ENCODE measurements at places on chromosomes 4 and X. TPM values are rescaled to one million over a fixed set of nuclear protein-coding genes. Genes with fewer than 3 reads are reported as not detected.

DNA sequence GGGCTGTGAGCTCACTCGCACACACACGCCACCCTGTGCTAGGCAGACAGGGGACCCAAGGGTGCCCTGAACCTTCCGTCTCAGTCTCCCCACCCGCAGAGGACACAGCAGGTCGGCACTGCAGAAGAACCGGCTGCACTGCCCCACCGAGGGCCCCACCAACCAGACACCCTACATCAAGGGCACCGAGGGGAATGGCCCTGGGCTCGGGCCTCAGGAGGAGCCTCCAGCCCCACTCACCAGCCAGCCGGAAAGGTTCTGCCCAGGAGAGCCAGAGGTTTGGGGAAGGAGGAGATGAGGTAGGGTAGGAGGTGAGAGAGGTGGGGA is 45.9 kb downstream of the FAM53A start:
- no peaks in the 10 kb centered on the region for H3K36me3 ChIP-seq
- H3K4me3 ChIP-seq, result no peak overlapping the region
- H3K27ac ChIP-seq, result no peak overlapping the region
- H3K4me1 ChIP-seq, result no peaks in the 10 kb centered on the region
- DNase-seq, result no peak
- H3K27me3 ChIP-seq, result peaks cover 2% of the 10 kb centered on the region

DNA sequence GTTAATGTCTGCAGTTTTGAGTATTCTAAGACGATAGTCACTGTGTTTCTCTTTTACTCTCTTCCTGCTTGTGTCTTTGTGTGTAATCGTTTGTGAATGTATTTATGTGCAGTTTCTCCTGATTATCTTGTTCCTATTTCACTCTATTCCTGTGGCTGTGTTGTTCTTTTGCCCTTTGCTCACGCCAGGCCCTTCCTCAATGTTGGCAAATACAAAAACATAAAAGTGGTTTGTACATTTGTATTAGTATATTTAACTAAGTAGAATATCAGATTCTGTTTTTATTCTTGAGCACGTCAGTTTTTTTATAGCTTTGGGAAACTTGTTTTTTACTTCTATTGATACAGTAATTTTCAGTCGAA is 107.6 kb upstream of the BMPR1B start:
- H3K4me3 ChIP-seq, result no peak overlapping the region
- no peaks in the 10 kb centered on the region for H3K36me3 ChIP-seq

GRCh38 chr4:1446502-1447386 is 40.5 kb upstream of the NKX1-1 start:
- no peak overlapping the region for H3K4me3 ChIP-seq
- H3K36me3 ChIP-seq, result no peaks in the 10 kb centered on the region
- no peak overlapping the region for H3K27ac ChIP-seq
- no peaks in the 10 kb centered on the region for H3K4me1 ChIP-seq
- no peak for DNase-seq
- H3K27me3 ChIP-seq, result no peaks in the 10 kb centered on the region

DNA sequence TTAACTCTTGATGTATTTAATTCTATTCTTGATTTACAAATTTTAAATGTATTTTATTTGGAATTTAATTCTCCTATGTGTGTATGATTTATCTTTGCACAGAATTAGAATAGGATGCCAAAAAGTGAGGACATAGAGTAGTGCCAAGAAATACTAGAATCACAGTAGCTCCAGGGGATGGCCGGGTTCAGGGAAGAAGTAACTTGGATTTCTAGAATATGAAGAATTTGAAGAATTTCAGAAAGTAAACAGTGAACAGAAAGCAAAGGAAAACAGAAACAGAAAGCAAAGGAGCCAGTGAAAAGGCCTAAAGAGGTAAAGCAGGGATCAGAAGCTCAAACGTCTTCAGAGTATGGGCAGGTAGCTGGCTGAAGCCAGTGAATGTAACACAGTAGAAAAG is 1187.6 kb downstream of the RPA4 start:
- no peak for DNase-seq
- H3K27me3 ChIP-seq, result no peaks in the 10 kb centered on the region
- H3K36me3 ChIP-seq, result no peaks in the 10 kb centered on the region
- H3K27ac ChIP-seq, result no peak overlapping the region
- no peak overlapping the region for H3K4me3 ChIP-seq

GRCh38 chrX:51899741-51900140 is 6.3 kb downstream of the MAGED1 start:
- no peaks in the 10 kb centered on the region for H3K27me3 ChIP-seq
- peaks cover 17% of the 10 kb centered on the region for H3K4me1 ChIP-seq
- H3K27ac ChIP-seq, result no peak overlapping the region

GRCh38 chrX:153590961-153591956 is 7.7 kb downstream of the CCNQ start:
- no peaks in the 10 kb centered on the region for H3K27me3 ChIP-seq
- peaks cover 3% of the 10 kb centered on the region for H3K4me1 ChIP-seq
- H3K27ac ChIP-seq, result no peak overlapping the region

GRCh38 chrX:149199734-149200133 is 305.4 kb downstream of the IDS start:
- H3K4me1 ChIP-seq, result no peaks in the 10 kb centered on the region
- peaks cover 2% of the 10 kb centered on the region for H3K27me3 ChIP-seq
- H3K36me3 ChIP-seq, result no peaks in the 10 kb centered on the region
- no peak for DNase-seq

GRCh38 chr4:173169178-173169427 is 492 bp downstream of the GALNT7 start:
- H3K4me3 ChIP-seq, result no peak overlapping the region
- no peak overlapping the region for H3K27ac ChIP-seq
- peaks cover 9% of the 10 kb centered on the region for H3K36me3 ChIP-seq
- H3K4me1 ChIP-seq, result peaks cover 54% of the 10 kb centered on the region
- H3K27me3 ChIP-seq, result no peaks in the 10 kb centered on the region
- DNase-seq, result no peak

DNA sequence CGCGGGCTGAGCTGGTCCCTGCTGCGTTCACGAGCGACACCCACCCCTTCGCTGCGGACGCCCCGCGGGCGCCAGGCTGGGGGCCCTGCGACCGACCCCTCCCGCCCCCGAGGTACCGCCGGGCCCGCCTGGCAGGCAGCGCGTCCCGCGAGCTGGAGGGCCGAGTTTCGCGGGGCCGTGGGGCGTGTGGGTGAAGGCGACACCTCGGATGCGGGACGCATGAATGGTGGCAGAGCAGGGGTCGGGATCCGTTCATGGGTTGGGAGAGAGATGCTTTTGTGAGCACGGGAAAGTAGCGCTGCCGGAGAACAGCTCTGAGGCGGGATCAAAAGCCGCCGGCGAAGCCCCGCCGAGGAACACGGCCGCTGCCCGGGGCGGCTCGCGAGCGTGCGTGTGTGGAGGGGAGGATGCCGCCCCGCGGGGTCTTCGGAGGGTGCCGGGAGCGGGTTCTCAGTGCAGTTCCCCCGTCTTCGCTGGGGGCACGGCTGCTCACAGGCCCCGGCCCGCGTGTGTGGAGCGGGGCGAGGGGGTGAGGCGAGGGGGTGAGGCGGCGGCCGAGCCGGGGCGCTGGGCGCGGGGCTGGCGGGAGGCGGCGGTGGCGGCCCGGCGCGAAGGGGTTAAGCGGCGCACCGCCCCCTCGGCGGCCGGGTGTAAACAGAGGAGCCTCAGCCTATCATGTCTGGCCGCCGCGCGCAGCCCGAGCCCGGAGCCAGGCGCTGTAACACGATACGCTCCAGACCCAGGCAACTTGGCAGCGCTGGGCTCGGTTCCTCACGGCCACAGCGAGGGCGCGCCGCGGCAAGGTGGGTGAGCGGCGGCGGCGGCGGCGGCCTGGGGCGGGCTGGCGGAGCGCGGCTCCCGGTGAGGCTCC is 205.3 kb downstream of the TENM3 start:
- peak; percentile 24 for DNase-seq
- peaks cover 14% of the 10 kb centered on the region for H3K4me1 ChIP-seq

- peaks cover 4% of the 10 kb centered on the region for H3K36me3 ChIP-seq
- peaks cover 10% of the 10 kb centered on the region for H3K4me1 ChIP-seq
- H3K27ac ChIP-seq, result no peak overlapping the region
- DNase-seq, result peak; percentile 25
These were observed 7.8 kb upstream of the CLOCK start for GRCh38 chr4:55554453-55555030.

- H3K27me3 ChIP-seq, result no peaks in the 10 kb centered on the region
- no peak overlapping the region for H3K4me3 ChIP-seq
- DNase-seq, result no peak
These were observed 64.1 kb downstream of the ALPK1 start for GRCh38 chr4:112361181-112361791.

DNA sequence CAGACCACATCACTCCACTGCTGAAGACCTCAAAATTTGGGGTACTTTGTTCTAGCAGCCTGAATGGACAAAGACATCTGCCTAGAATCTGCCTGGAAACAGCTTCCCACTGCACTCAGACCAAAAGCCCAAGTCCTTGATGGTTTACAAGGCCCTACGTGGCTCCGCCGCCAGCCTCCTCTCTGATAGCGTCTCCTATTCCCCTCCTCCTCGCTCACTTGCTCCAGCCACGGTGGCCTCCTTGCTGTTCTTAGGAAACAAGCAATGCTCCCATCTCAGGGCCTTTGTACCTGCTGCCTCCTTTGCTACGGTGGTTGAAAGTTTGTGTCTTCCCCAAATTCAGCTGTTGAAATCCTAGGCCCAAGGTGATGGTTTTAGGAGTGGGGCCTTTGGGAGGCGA is 34.7 kb upstream of the SORCS2 start:
- no peak overlapping the region for H3K4me3 ChIP-seq
- no peaks in the 10 kb centered on the region for H3K36me3 ChIP-seq
- H3K27ac ChIP-seq, result no peak overlapping the region
- no peaks in the 10 kb centered on the region for H3K4me1 ChIP-seq

DNA sequence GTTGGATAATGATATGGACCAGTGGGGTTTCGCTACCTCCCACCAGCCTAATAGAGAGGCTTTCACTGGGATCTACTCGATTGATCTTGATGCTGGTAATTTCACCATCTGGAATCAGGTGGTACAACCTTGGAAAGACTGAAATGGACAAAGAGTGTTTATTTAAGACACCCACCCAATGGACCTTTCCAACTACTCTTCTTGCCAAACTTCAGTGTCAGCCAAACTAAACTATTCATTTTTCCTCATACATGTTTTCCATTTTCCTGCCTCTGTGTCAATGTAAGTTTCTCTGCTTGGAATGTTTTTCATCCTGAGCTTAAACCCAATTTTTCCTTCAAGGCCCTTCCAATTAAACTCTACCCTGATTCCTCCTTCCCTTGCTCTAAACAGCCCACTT is 92.6 kb downstream of the LNX1 start:
- H3K4me3 ChIP-seq, result no peak overlapping the region
- H3K27ac ChIP-seq, result no peak overlapping the region
- H3K4me1 ChIP-seq, result no peaks in the 10 kb centered on the region

- no peaks in the 10 kb centered on the region for H3K36me3 ChIP-seq
- peak; percentile 37 for DNase-seq
- peaks cover 1% of the 10 kb centered on the region for H3K27me3 ChIP-seq
- no peak overlapping the region for H3K27ac ChIP-seq
These were observed 146.4 kb downstream of the GPC3 start for GRCh38 chrX:133838761-133839676.

GRCh38 chr4:184370711-184371389 is 103.5 kb downstream of the IRF2 start:
- no peak for DNase-seq
- H3K36me3 ChIP-seq, result peaks cover 2% of the 10 kb centered on the region
- no peaks in the 10 kb centered on the region for H3K27me3 ChIP-seq
- H3K4me1 ChIP-seq, result peaks cover 16% of the 10 kb centered on the region

DNA sequence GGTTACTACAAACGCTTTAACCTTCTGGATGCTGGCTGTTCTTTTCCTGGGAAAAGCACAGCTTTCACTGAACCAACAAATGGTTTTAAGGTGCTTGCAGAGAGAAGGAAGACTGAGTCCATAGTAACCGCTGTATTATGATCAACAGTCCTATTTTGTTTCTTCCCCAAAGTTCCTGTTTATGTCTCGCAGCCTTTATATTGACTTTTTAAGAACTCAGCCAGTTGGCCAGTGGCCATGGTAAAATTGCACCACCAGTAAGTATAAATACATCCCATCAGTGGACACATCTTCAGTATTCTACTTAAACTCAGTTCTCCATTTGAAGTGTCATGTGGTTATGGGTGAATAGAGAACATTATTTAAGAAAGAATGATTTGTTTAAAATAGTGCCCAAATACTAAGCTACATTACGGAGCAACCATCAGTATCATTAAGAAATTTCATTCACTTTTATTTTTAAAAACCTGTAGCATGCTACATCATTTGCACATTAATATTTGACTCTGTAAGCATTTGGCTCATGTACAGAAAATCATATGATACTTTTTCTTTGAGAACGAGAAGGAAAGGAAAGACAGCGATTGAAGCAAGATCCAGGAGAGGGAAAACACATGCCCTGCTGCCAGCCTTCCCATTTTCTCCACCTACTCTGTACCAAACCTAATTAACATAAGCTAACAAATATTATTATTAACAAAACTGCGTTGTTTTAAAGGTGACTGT is 287.0 kb downstream of the ARHGAP24 start:
- no peak for DNase-seq
- H3K4me1 ChIP-seq, result no peaks in the 10 kb centered on the region
- H3K27me3 ChIP-seq, result no peaks in the 10 kb centered on the region
- H3K4me3 ChIP-seq, result no peak overlapping the region

DNA sequence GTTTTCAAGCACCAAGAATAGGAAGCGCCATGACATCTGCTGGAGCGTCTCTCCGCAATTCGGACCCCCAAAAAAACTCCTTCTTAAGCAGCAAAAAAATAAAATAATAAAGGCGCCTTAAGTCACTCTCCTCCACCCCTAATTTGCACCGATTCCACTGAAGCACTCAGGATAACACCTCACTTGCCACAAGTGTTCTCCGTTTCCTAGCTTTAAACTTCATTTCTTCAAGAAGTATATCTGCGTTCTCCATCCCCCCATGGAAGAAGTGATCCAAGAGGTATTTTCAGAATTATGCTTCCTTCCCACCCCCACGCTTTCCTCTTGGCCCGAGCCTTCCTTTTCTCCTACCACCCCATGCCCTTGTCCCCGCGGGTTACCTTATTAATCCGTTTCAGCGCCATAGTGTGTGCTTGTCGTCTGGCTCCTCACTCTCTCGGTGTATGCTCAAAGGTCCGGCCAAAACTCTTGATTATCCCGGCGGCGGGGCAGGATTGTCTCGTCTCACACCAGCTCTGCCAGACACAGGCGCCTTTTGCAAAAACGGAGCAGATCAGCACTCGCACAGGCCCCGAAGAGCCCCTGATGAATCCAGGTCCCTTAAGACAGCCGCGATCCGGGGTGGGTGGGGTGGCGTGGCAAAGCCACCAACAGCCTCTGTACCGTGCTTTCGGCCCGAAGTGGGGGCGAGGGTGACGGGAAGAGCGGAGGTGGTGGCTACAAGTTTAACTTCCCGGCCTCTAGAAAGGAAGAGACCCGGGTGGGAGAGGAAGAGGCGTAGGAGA is 1.1 kb downstream of the UBE2D3 start:
- no peak overlapping the region for H3K27ac ChIP-seq
- H3K36me3 ChIP-seq, result peaks cover 26% of the 10 kb centered on the region
- DNase-seq, result no peak
- H3K4me3 ChIP-seq, result no peak overlapping the region
- no peaks in the 10 kb centered on the region for H3K27me3 ChIP-seq

GRCh38 chrX:149213264-149213663 is 291.8 kb downstream of the IDS start:
- H3K4me1 ChIP-seq, result no peaks in the 10 kb centered on the region
- no peak for DNase-seq
- H3K27ac ChIP-seq, result no peak overlapping the region
- H3K27me3 ChIP-seq, result no peaks in the 10 kb centered on the region

- no peaks in the 10 kb centered on the region for H3K4me1 ChIP-seq
- H3K4me3 ChIP-seq, result no peak overlapping the region
- H3K27ac ChIP-seq, result no peak overlapping the region
These were observed 38.8 kb downstream of the REELD1 start for GRCh38 chr4:146252969-146253611.

The GPC4 gene
- total RNA-seq, result not detected

The C4orf50 gene
- 0.27 TPM for total RNA-seq

The ERAS gene
- total RNA-seq, result not detected

The TSPAN7 gene
- 0.21 TPM for total RNA-seq

The EGF gene
- total RNA-seq, result not detected

The JAKMIP1 gene
- total RNA-seq, result 9.6 TPM

The ZAR1 gene
- total RNA-seq, result not detected

The TMSB15C gene
- 4.4 TPM for total RNA-seq

The RPA4 gene
- 0.50 TPM for total RNA-seq

The UGT2B15 gene
- not detected for total RNA-seq

The UGT8 gene
- 0.12 TPM for total RNA-seq
